ENCODE measurements at places on chromosomes 2 and 18.
A peak's percentile ranks its signal among the peaks of the same experiment; 100 is the strongest.

DNA sequence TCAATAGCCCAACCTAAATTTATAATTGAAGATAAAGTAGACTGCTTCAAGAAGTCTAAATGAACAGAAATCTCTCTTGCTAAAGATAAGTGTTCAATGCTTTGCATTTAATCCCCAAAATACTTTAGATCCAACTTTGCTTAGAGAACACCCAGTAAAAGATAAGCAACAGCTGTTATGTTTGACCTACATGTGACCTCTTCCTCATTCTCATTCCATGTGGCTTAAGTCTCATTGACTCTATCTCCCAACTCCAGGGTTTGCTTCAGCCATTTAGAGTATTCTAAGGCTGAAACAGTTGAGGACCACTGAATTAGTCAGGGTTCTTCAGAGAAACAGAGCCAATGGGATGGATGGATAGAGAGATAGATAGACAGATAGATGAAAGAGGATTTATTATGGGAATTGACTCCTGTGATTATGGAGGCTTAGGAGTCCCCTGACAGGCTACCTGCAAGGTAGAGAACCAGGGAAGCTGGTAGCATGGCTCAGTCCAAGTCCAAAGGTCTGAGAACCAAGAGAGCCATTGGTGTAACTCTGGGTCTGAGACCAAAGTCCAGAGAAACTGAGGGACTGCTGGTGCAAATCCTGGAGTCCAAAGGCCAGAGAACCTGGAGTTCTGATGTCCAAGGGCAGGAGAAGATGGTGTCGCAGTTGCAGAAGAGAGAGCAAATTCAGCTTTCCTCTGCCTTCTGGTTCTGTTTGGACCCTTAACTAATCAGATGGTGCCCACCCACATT lies 32.1 kb downstream of the CRYGD start:
- DNase-seq: no peak

DNA sequence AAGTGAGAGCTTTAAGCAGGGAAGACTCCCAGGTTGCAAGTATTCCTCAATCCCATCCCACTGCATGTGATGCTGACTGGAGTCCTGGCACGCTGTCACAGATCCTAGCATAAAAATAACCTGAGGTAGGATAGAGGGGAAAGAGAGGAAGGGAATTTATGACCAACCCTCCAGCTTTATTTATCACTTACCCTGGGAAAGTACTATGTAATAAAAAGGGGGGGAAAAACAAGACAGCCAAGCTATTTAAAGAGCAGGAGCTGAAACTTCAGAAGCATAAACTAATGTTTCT lies 122.2 kb downstream of the SLC8A1 start:
- no peak for DNase-seq

DNA sequence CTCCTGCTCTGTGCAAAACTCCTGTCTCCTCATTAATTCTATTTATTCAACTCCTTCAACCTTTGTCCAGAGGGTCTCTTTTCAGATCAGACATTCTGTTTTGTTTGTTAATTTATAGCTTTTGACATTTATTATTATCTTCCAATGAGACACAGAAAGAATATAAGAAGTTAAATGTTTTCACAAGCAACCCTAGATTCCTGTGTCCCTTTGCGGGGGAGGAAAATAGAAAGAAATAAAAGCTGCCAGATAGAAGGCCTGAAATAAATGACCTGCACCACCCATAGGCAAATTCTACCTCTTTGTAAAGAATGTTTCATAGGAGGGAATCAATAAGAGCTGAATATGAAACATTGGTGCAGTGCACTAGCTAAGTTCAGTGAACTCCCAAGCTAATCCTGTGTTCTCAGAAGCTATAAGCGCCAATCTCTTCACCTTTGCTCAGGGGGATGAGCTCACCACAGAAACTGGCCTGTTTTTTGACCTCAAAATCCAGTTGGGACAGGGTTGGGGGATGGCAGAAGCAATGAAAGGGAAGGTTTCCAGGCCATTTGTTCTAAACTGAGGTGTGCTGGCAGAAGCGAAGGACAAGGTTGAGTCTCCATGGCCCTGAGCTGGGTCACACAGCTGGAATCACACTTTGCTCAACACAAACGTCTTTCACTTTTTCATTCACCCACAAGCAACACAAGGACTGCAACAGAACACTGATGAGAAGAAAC lies 258.6 kb downstream of the NRXN1 start:
- no peak for DNase-seq

DNA sequence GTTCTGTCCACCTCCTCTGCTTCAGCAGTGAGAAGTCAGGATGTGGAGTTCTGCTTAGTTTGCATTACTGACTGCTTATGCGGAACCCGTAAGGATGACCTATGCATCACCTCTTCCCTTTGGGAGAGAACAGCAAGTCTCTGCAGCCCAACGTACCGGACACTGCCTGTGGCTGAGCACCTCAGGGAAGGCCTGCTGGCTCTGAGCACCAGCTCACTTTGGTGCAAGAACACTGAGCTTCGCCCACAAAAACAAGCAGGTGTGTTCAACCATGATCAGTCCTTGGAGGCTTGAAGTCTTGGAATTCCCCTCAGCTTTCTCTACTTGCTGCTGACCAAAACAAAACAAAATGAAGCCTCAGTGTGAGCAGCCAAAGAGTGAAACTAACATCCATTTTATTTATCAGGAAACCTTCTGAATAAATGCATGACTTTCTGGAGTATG lies 52.7 kb upstream of the NCK2 start:
- DNase-seq: no peak

- peak; percentile 27 for DNase-seq
Observed at GRCh38 chr2:157875641-157876065, 477 bp downstream of the ACVR1 start.

DNA sequence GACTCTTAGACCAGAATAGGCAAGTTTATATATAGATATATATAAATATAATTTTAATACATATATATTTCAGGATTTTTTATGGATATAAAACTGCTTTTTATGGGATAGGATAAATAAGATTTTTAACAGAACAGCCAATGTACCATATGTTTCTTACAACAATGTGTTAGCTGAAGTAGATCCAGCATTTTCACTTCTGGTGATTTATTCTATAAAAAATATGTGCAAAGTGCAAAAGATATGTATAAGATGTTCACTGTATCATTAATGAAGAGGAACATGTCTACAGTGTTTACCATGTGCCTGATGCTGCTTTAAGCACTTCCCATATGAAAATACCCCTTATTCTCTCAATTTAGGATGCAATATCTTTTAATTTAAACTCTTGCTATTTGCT lies 22.2 kb upstream of the GPR75 start:
- no peak for DNase-seq

GRCh38 chr18:47080872-47081271 lies 45.5 kb upstream of the ELOA2 start:
- no peak for DNase-seq

GRCh38 chr2:208074610-208075356 lies 49.5 kb upstream of the PLEKHM3 start:
- DNase-seq: no peak

DNA sequence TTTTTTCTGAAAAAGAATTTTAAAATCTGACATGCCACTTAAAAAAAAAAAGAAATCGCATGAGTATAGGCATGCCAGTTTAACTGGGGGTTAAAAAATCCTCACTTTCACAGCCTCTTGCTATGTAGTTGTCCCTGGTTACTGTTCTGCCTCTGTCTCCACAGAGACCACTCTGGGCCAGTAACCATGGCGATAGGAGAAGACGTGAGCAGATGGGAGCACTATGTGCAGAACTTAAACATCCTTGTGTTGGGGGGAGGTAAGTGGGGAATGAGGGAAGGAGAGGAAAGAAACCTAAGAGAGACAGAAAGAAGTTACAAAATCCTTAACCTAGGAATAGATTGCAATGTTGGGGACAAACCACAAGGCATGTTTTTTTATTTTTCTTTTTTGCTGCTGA lies 75.9 kb upstream of the CYRIA start:
- no peak for DNase-seq

GRCh38 chr18:13270279-13270855 lies 51.8 kb downstream of the LDLRAD4 start:
- no peak for DNase-seq

- DNase-seq: no peak
Observed at GRCh38 chr2:233049194-233049761, 10.9 kb upstream of the INPP5D start.

- no peak for DNase-seq
Observed at GRCh38 chr2:132979339-132980093, 309.5 kb upstream of the LYPD1 start.

GRCh38 chr2:101230541-101231001 lies 22.1 kb upstream of the CNOT11 start:
- DNase-seq: no peak

- no peak for DNase-seq
Observed at GRCh38 chr18:9362869-9363268, 28.3 kb downstream of the TWSG1 start.

- DNase-seq: no peak
Observed at GRCh38 chr2:109079590-109079989, 49.4 kb upstream of the SH3RF3 start.

- no peak for DNase-seq
Observed at GRCh38 chr18:57062844-57063243, 84.0 kb upstream of the BOD1L2 start.

DNA sequence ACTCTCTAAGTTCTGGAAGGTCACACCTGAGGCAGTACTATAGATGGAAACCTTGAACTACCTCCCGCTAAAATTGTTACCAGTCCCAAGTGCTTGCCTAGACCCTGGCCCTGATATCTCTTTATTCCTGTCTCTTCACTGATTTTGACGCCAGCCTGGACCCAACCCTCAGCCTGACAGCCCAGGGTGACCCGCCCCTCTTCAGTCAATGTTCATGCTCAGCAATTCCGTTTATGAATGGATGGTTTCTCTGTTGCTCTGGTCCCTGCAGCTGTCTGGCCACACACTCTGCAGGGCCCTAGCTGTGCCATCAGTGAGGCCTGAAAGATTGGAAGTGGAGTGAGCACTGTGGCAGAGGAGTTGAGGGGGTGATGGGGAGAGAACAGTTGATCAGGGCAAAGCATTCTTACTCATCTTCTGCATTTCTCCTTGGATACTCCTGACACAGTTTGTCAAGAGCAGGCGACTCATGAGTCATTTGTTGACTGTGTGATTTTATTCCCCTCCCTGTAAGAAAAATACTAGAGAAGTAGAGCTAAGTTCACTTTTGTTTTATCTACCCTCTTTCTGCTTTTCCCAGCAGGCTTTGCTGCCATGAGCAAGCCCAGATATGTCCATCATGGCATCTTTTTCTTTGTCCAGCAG lies 46.0 kb downstream of the NPAS2 start:
- DNase-seq: no peak

- no peak for DNase-seq
Observed at GRCh38 chr18:24243677-24244076, 104.8 kb downstream of the CABYR start.

GRCh38 chr2:138607746-138608145 lies 106.2 kb downstream of the SPOPL start:
- no peak for DNase-seq

DNA sequence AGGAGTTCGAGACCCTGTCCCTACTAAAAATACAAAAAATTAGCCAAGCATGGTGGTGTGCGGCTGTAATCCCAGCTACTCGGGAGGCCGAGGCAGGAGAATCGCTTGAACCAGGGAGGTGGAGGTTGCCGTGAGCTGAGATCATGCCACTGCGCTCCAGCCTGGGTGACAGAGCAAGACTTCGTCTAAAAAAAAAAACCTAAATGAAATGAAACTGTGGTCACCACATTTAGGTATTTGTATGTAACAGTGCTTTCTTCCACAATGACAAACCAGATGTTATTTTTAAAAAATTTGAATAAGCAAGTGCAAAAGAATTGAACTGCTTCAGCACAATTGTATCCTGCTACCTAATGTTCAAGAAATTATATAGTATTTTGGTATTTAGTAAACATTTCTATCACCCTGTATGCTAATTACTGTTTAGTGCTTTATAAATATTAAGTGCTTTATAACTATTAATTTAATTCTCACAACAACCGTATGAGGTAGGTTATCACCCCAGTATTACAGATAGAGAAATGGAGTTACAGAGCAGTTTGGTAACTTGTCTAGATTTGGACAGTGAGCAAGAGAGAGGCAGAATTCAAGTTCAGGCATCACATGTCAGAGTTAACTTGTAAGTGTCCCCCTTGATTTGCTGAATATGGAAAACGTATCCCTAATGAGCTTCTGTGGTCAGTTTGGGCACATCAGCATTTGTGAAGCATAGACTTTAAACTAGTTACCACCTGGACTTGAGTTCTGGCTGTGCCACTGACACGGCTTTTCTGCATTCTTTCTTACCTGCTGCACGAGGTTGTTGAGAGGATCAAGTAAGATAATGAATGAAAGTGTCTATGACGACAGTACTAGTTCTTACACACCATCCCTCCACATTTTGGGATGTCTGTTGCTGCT lies 14.4 kb downstream of the PHLPP1 start:
- DNase-seq: no peak

GRCh38 chr2:100640431-100641124 lies 77.8 kb downstream of the PDCL3 start:
- DNase-seq: no peak

- DNase-seq: no peak
Observed at GRCh38 chr2:205800773-205801172, 118.5 kb downstream of the NRP2 start.

- no peak for DNase-seq
Observed at GRCh38 chr18:27540111-27540510, 355.0 kb upstream of the CHST9 start.

Measured in CD4-positive, alpha-beta T cell treated with Interleukin-6 at 100 ng/mL for 8 hours (primary cell).